ENCODE measurements at places on chromosomes 5 and 9. TPM values are rescaled to one million over a fixed set of nuclear protein-coding genes. Genes with fewer than 3 reads are reported as not detected.

The ENC1 gene
- 2.5 TPM for total RNA-seq

- DNase-seq: no peak
Observed at GRCh38 chr9:8252445-8252844, 452.9 kb upstream of the DMAC1 start.

- DNase-seq: peak; percentile 82
Observed at GRCh38 chr5:157855404-157855994, 3.4 kb downstream of the CLINT1 start.

The UGCG gene
- total RNA-seq: 288 TPM

The SLF1 gene
- total RNA-seq: 14.2 TPM
